ENCODE measurements at places on chromosomes 7 and 10.
A peak's percentile ranks its signal among the peaks of the same experiment; 100 is the strongest.

- no peak for DNase-seq
Measured at GRCh38 chr7:151847681-151848081, 29.2 kb downstream of the PRKAG2 start.

- no peak for DNase-seq
Measured at GRCh38 chr7:143936087-143937009, 1.3 kb downstream of the OR2F2 start.

GRCh38 chr7:38781991-38782390, 127.0 kb downstream of the VPS41 start:
- no peak for DNase-seq

- peak; percentile 16 for DNase-seq
Measured at GRCh38 chr7:12638851-12639456, 48.5 kb upstream of the ARL4A start.

DNA sequence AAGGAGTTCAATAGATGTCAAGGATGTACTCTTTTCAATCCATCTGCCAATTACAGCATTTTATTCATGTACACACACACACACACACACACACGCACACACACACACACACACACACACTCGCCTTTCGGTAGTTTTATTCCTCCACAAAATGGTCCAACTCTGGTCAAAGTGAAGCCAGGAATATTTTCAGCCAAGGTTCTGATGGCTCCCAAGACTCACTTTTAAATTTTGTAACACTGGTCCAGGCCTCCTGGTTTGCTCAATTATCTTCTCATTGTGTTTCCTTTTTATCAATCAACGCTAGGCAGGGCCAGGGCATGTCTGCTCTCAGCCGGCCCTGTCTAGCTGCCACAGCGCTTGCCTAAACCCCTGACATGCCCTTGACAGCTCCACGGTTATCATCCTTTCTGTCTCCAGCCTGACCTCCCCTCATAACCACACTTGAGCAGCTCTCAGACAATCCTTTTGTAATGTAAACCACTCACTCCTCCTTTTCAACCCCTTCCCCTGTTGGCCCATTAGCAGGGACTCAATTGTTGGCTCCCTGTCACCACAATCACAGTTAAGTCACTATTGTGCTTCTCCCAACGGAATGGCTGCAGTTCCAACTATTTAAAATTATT, 115.1 kb downstream of the ICA1 start:
- DNase-seq, result no peak

- peak; percentile 59 for DNase-seq
Measured at GRCh38 chr7:76225379-76225778, 23.7 kb downstream of the SRRM3 start.

- DNase-seq, result no peak
Measured at GRCh38 chr10:101354328-101355071, 535 bp downstream of the BTRC start.

DNA sequence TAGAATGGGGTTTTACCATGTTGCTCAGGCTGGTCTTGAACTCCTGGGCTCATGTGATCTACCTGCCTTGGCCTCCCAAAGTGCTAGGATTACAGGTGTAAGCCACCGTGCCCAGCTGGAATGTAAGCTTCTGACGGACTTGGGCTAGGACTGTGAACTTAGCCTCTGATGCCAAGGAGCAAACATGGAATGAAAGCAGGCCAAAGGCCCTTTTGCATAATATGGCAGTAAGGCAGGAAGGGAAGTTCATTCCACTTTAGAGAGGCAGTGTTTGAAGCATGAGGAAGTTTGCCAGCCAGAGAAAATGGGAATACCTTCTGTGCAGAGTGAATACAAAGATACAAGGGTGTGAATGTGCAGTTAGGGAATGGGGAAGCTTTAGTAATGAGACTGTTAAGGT, 20.3 kb downstream of the VCL start:
- DNase-seq, result no peak

GRCh38 chr10:60139290-60139689, 232.9 kb upstream of the CCDC6 start:
- no peak for DNase-seq

DNA sequence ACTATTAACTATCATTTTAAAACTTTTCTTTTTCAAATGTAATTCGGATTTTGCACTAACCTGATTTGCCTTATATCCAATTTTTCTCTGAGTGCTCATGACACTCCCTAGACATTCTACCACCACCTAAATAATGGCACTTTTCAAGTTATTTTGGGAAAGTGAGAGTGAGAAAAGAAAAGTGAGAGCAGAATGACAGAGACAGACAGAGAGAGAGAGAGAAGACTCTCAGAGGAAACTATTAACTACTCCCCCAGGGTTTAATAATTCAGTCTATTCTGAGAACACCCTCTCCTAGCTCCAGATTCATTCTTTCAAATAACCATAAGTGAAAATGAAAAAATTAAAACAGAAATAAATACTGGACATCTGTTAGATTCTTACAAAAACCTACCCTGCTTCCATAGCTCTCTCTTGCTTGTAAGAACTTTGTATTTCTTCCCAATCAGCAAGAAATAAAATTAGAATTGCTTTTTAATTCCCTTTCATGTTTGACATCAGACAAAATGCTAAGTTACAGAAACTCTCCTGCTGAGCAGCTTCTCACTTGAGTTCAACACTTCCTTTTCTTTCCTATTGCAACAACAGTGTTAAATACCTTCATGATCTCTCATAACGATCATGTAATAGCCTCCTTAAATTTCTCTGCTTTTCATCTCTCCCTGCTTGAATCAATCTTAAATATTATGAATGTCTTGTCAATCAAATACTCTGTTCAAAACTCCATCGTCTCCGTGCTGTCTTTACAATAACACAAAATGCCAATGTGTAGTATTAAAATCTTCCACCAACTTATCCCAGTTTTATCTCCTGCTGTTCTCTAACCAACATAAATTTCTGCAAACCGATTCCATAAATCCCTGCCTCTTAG, 191.7 kb downstream of the SEMA3E start:
- DNase-seq, result no peak

- DNase-seq, result no peak
Measured at GRCh38 chr10:100613846-100614245, 78.1 kb downstream of the HIF1AN start.

- no peak for DNase-seq
Measured at GRCh38 chr10:111970111-111970510, 213.5 kb downstream of the GPAM start.

- DNase-seq, result no peak
Measured at GRCh38 chr7:155497149-155497901, 39.4 kb downstream of the EN2 start.

GRCh38 chr7:99829524-99830160, 1.8 kb downstream of the CYP3A43 start:
- DNase-seq, result peak; percentile 55

DNA sequence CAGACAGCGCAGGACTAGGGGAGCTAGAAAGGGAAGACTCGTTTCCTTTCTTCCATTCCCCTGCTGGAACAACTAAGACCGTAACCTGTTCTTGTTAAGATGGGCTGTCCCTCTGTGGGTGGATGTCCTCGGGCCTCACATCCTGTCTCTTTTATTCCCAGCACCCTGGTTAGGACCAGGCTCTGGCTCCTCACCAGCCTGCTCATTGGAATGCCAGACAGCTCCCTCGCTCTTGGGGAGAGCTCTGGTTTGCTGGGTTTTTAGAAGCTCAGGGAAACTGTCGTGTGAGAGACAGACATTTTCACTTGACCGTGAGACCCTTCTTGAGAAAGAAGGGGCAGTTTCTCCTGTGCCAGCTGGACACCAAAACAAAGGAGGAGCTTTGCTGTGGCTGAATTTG, 58.1 kb upstream of the HABP2 start:
- DNase-seq, result no peak

DNA sequence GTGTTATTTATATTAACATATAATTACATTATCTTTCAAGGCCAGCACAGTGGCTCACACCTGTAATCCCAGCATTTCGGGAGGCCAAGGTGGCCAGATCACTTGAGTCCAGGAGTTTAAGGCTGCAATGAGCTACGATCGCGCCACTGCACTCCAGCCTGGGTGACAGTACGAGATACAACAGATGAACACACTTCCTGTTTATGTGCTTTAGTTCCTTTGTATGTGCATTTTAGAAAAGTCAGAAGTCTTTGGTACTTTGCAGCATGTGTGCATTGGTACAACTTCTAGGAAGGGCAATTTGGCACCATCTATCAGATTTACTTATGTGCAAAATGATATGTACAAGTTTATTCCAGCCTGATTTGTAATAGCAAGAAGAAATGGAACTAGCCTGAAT, 13.3 kb downstream of the SLC35G1 start:
- no peak for DNase-seq

DNA sequence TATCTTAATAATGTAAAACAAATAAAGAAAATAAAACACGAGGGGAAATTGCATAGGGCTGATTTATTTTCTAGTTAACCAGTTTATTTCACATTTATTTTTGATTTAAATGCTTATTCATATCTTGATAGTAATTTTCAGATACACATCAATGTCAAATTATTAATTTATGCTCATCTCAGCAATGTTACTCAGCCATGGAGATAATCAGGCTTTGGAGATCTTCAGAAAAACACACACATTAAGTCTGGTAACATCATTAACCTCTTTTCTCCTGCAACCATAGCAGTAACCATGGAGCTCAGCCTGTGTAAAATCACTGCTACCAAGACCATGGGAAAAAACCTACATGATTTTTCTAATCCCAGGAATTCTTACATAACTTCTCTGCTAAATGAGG, 31.9 kb upstream of the TBX20 start:
- DNase-seq, result no peak

DNA sequence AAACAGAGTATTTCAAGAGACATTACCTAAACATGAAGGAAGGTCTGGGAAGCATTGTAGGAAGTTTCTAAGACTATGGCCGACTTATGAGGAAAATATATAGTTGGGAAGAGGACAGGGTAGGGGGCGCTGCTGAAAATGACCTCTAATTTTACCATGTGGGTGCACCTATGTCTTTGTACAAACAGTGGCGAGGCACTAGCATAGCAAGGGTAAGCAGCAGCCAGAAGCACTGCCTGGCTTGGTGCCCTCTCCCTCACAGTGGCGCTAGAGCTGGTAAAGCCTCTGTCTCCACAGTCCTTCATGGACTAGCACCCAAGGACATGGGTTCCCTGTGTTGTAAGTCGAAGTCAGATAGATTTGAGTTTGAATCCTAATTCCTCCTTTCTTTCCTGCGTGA, 461.2 kb downstream of the INHBA start:
- peak; percentile 13 for DNase-seq

GRCh38 chr10:133026171-133026570, 61.6 kb upstream of the ADGRA1 start:
- DNase-seq, result no peak

GRCh38 chr7:101817471-101818286, at the start of gene CUX1:
CUX1 (plus strand) TSS chr7:101817626; CDS start chr7:101817640, 14 bp downstream.
- DNase-seq, result peak; percentile 52

GRCh38 chr10:29623797-29624196, 11.0 kb downstream of the SVIL start:
- DNase-seq, result no peak

- DNase-seq, result no peak
Measured at GRCh38 chr10:106380706-106381105, 783.8 kb downstream of the SORCS1 start.

DNA sequence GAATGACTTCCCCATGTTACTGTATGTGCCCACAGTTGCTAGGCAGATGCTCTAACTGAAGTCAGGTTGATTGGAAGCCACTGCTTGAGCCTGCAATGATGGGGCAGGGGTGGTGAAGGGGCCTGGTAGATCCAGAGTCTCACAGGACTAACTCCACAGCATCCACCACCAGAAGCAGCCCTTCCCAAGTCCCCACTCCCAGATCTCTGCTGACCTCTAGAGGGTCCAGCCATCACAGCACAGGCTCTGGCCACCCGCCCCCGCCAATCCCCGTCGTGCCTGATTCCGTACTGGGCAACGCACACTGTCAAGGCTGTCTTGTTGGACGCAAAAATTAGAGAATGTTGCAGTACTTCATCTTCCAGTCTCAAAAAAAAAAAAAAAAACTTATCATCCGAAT, 136.8 kb upstream of the PDE1C start:
- DNase-seq, result peak; percentile 62

DNA sequence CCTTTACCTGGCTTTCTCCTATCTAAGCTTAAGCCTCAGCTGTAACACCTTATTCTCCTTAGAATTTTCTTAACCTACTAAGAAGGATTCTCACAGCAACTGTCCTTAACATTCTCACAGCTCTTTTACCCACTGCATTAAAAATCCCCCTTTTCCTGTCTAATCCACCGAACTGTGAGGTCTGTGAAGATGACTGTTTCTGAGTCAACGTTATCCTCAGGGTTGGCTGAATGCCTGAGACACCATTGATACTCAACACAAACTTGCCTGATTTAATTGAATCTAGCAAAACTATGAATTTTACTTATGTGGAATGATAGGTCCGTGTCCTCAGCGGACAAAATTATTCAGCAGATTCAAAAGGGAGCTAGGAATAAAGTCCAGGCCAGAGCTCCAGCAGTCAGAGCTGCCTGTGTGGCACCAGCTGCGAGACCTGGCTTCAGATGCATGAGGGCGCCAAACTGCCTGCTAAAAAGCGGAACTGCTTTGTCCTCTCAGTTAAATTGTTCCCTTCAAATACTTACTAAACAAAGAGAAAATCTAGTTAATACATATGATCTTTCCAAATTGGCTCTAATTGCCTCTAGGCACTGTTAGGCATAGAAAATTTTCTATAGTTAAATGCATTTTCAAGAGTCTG, 33.4 kb upstream of the VWDE start:
- DNase-seq, result peak; percentile 9

GRCh38 chr7:92075455-92076158, 58.7 kb downstream of the CYP51A1 start:
- DNase-seq, result no peak

GRCh38 chr10:17669185-17669872, 25.4 kb downstream of the STAM start:
- DNase-seq, result no peak

DNA sequence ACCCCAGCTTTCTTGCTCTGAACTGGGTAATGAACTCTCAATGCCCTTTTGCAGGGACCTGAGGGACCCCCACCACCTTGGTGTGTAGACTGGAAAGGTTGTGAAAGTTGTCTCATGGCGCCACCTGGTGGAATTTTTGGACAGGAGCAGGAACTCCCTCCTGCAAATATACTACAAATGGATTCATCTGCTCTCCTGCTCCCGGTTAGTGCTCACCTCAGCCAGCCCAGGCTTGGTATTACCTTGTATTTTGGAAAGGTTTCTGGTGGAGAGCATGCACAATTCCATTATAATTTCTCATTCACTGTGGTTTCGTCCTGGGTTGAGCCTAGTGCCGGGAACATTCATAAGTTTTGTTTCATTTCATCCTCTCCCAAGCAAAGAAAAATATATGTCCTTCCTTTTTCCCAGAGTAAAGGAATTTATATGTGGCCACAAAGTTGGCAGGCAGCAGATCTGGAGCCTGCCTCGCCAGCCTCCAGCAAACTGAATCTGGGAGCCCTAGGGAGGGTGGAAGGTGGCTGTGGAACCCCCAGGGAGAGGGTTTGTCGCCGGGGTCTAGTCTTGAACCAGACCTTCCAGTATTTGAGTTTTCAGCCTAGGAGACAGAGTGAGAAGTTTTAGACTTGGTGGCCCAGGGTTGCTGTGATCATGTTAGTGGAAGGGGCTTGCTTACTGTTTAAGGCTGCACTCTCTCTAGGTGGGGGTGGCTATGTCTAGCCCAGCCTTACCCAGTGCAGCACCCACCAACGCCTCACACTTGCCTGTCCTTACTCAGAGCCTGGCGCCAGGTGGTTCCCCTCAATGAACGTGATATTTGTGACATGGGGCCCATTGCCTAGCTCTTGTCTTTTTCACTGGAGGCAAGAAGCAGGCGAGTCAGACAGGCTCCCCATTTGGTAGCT, 9.5 kb downstream of the FAM241B start:
- DNase-seq, result peak; percentile 75

GRCh38 chr7:12705878-12706277, 18.4 kb downstream of the ARL4A start:
- no peak for DNase-seq

Measured in HuH-7 (cell line).